ENCODE measurements at places on chromosomes 11 and 22.

DNA sequence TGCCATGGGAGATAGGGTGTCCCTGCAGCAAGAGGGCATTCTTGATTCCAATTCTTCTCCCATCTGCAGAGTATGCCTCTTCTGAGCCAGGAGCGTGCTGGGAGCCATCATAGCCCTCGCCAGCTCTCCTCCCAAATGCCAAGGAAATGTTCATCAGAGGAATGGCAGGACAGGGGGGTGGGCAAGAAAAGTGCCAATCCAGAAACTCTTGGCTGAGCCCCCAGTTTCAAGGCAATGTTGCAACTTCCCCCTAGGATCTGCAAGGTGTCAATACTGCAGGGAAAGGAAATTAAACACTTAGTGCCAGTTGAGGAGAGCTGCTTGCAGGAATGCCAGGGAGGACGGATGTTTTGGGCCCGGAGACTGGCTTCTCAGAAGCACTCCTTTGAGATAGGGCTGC, 94.8 kb upstream of the PRDM11 start:
- DNase-seq, result no peak

- no peak for DNase-seq
Observed at GRCh38 chr22:45202333-45203149, 38.2 kb downstream of the KIAA0930 start.

- DNase-seq, result no peak
Observed at GRCh38 chr11:44790211-44790610, 63.4 kb downstream of the TSPAN18 start.

DNA sequence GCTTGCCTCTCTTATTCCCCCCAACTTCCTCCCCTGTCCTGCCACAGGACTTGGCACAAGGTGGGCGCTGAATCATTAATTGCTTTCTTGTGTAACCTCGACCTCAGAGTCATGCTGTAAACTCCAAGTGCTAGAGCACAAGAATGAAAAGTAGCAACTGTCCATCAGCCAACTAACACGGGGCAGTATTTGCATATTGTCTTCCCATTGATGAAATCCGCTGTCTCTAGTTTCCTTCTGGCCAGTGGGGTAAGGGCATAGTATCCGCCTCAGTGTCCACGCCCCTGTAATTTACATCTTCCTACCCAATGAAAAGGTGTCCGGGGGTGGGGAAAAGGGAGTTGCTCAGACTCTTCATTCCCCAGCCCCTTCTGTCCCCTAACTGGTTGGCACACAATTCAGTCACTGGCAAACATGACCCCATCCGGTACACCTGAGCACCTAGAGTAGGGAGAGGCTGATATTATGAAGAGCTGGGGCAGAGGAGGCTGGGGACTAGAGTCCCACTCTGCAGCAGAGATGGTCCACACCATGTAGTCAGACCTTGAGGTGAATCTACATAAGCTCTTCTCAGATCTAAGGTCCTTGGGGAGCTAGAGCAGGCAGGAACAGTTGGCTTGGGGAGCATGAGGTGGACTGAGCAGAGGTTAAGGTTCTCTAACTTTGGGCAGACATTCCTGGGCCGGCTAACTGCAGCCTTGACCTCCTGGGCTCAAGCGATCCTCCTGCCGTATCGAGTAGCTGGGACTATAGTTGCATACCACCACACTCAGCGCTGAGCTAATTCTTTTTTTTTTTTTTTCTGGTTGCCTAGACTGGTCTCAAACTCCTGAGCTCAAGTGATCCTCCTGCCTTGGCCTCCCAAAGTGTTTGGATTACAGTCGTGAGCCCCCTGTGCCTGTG, 6.8 kb upstream of the GGA1 start:
- DNase-seq, result no peak

DNA sequence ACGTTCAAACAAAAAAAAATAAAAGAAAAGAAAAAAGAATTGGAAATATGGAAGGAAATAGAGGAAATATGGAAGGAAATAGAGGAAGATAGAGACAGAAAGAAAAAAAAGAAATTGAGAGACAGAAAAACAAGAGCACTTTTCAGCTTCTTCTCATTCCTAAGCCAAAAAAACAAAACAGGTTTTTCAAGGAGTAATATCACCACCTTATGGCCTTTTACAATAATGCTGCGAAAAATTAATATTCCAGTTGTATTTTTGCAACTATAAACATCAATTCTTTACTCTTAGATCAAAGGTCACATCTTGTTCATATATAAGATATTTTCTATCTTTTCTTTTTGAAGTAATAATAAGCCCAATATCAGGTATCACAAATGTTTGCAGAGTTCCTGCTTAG, 328.3 kb downstream of the FAT3 start:
- no peak for DNase-seq

DNA sequence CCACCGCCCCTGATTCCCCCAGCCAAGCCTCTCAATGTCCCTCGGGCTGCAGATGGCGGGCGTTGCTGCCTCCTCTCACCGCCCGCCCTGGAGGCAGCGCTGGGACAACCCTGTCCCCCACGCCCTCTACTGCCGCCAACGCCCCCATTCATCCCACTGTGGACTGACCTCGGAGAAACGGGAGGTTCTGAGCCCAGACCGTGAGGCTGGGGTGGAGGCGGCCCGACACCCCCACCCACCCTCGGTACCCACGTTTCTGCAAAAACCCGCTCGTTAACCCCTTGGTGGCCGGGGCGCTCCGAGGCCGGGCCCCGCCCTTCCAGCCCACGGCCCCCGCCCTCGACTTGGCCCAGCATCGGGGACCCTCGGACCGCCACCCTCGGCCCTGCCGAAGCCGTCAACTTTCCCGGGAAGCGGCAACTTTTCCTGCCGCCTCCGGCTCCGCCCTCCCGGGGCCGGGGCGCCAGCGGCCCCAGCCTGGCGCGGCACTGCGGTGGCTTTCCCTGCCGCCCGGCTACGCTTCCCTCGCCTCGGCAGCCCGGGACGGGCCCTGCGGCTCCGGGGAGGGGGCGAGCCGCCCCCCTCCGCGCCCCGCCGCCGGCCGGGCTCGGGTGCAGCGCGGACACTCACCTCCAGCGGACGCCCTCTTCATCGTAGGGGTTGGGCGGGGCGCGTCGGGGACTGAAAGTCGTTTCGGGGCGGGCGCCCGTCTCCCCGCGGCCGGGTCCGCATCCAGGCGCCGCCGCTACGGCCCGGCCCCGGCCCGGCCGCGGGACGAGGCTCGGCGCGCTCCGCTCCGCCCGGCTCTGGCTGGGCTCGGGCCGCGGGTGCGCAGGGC, 458 bp downstream of the RTN4R start:
- DNase-seq, result no peak

DNA sequence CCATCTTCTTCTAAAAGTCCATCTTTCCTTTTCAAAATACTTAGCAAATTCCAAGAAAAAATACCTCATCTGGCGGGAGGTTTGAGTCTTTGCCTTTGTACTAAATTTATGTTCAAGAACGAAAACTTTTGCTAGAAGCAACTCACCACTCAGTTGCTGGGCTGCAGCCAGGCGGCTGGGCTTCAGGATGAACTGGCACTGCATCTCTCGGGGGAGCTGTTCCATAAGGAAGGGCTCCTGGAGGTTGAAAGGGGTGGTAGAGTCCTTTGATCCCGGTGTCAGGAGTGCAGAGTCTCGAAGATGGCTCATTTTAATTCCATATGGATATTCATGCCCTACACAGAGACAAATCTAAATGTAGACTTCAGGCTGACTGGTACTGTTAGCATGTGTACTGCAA, 105.8 kb downstream of the ARHGAP20 start:
- no peak for DNase-seq

- DNase-seq, result no peak
Observed at GRCh38 chr22:45224988-45225731, 15.5 kb downstream of the KIAA0930 start.

DNA sequence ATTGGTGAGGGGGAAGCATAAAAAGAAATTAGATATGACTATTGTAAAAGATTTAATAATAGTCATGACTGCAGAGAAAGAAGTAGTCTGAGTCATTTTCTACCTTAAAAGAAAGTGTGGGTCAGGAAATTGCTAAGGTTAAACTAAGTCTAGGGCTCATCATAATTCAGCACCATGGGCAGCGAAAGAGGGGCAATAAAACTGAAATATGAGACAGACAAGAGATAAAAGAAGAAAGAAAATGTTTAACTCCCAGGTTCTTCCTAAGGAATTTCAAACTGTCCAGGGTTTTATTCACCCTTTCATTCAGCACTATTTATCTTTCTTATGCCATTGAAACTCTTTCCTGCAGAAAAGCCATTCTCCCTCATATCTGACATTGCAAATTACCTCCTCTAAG, 114.4 kb upstream of the API5 start:
- no peak for DNase-seq

DNA sequence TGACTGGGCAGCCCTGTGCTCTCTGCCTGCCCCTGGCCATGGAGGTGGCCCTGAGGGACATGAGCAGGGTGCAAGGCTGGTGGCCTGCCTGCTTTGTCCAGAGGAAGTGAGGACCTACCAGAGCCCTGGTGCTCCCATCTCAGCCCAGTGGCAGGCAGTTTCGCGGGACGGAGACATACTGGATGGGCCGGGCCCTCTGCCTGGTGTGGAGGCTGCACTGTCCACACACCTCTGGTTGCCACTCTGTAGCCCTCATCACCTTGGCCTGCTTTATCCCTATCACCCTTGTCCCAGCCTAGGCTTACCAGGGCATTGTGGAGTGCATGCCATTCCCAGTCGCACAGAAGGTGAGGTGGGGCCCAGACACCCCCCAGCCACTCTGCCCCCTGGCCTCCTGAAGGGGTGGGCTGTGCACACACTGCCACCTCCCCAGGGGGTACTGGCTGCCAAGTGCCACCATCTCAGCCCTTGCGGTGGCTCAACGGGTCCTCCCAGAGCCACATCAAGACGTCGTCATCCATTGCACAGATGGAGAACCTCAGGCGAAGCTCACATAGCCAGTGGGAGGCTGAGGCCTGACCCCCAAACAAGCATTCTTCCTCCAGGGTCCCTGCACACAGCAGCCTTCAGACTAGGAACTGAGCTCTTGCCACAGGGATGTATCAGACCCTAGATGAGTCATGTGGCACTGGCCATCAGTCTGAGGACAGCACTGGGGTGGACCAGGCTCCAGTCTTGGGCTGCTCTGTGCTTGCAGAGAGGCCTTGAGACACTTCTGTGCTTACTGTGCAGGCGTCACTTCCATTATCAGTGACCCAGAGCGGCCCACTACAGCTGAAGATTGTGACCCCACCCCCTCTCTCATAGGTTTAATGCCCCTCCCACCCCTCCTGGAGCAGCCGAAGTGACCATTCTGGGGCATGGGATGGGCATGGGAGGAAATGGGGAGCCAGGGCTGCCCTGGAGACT, 176.1 kb downstream of the IGLL1 start:
- no peak for DNase-seq

DNA sequence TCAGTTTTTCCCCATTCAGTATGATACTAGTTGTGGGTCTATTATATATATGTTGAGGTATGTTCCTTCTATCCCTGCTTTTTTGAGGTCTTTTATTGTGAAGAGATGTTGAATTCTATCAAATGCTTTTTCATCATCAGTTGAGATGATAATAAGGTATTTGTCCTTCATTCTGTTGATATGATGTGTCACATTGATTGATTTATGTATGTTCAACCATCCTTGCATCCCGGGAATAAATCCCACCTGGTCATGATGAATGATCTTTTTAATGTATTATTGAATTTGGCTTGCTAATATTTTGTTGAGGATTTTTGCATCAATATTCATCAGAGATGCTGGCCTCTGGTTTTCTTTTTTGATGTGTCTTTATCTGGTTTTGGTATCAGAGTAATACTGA, 26.0 kb downstream of the ENDOD1 start:
- DNase-seq, result no peak

- no peak for DNase-seq
Observed at GRCh38 chr22:21832291-21833290, 34.9 kb downstream of the MAPK1 start.

- DNase-seq, result no peak
Observed at GRCh38 chr11:88482871-88483301, 145.3 kb upstream of the CTSC start.

DNA sequence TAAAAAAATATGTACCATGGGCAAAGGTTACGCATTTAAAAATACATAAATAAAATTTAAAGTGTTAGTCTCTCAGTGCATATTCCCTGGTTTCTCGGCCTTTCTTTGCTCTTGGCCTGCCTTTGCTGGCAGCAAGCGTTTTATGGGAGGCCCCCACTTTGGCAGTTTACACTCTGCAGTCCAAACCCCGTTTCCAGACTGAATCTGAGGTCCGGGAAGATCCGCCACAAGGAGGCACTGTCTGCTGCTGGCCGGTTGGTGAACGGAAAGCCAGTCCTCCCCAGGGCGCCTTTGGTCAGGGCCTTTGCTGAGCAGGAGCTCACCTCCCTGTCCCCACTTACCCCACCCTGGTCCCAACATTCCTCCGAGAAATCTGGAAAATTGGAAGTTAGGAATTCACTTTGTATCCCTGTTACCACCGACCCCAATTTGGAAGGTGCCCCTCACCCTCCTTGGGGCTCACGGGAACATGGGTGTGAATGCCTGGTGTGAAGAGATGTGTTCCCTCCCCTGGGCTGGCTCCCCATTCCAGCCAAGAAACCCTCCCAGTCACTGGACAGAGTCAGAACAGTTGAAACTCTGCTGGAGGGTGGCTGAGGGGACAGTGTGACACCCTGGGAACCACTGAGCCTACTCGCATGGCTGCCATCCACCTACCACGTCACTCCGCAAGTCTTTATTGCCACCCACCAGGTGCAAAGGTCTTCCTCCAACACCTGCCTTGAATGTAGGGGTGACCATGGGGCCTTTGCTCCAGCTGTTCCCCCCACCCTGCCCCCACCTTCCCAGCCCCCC, 9.4 kb upstream of the SF1 start:
- DNase-seq, result no peak

DNA sequence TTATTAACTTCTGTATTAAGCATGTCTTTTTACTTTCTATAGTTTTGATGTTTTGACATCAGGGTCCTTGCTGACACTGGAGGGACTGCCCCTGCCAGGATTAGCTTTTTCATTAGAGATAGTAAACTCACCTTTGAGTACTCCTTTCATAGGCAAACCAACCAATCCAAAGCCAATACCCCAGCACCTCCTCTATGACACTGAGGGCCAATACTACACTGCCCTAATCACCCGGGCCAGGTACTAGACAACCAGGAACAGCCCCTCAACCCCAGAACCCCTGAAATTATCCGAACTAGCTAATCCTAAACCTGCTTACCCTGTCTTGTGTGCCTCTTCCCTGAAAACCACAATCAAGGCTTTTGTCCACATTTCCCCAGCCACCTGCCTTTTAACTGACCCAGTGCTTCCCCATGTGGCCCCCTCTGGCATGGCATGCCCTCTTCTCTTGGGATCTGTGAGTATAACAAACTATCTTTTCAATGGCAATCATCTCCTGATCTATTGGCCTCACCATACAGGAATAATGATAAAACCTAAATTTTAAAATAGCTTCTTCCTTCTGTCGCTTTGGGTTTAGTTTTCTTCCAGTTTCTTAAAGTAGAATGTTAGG, 31.2 kb downstream of the RAB6A start:
- no peak for DNase-seq

DNA sequence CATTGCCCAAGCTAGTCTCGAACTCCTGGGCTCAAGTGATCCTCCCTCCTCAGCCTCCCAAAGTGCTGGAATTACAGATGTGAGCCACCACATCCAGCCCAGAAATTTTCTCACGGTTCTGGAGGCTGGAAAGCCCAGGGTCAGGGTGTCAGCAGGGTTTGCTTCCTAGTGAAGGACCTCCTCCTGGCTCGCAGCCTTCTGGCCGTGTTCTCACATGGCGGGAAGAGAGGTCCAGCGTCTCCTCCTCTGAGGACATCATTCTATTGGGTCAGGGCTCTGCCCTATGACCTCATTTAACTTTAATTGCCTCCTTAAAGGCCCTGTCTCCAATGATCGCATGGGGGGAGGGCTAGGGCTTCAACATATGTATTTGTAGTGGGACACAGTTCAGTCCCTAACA, 38.1 kb downstream of the SDHAF2 start:
- DNase-seq, result no peak
